ENCODE measurements at places on chromosomes 5 and 9.

DNA sequence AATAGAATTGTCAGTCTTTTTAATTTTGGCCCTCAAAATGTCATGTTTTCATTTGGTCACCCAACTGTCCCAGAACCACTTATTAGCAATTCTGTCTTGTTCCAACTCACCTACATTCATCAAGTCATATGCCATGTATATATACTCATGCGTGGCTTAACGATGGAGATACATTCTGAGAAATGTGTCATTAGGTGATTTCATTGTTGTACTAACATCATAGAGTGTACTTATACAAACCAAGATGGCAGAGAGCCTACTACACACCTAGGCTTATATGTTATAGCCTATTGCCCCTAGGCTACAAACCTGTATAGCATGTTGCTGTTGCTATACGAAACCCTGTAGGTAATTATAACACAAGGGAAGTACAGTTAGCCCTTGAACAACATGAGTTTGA is 36.6 kb downstream of the RNF38 start:
- DNase-seq: no peak

- DNase-seq: no peak
Observed at GRCh38 chr9:135048046-135048757, 39.3 kb upstream of the OLFM1 start.

DNA sequence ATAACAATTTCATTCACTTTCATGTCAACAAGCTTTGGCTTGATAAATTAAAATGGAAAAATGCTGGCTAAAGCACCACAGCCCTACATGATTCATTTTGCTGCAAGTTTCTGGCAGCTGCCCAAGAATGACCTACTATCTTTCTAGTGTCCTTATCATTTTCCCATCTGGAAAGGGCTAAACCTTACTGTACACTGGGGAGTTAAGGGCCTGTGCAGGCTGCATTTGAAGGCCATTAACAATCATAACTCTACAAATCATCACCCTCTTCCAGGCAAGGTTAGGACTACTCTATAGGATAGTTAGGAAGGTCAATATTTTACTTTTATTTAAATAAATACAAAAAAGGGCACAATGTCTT is 579.7 kb upstream of the ZNF608 start:
- DNase-seq: peak; percentile 94

- DNase-seq: no peak
Observed at GRCh38 chr9:89845321-89845720, 240.5 kb downstream of the GADD45G start.

DNA sequence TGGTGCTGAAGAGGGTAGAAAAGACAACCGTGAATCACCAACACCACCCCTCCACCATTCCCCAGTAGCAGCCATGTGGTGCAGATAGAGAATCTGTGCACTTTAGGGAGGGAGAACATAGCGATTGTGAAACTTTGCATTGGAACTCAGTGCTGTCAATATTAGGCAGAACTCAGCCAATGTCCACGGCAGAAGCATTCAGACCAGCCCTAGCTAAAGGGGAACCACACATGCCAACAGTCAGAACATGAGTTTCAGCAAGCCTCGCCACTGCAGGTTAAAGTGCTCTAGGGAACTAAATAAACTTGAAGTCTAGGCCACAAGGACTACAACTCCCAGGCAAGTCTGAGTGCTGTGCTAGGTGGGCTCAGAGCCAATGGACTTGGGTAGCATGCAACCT is 38.5 kb upstream of the DEPDC1B start:
- no peak for DNase-seq

DNA sequence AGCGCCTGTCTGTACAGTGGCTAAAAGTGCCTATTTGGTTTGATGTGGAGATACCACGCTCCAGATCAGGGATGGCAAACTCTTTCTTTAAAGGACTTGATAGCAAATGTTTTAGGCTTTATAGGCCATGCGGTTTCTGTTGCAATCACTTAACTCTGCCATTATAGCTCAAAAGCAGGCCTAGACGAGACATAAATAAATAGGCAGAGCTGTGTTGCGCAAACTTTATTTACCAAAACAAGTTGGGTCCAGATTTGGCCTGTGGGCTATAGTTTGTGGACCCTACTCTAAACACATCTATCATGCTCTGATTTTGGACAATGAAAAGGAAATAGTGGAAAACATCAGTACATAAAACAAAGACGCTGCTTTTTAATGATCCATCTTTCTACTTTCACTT is 79.2 kb downstream of the PTCH1 start:
- DNase-seq: no peak

DNA sequence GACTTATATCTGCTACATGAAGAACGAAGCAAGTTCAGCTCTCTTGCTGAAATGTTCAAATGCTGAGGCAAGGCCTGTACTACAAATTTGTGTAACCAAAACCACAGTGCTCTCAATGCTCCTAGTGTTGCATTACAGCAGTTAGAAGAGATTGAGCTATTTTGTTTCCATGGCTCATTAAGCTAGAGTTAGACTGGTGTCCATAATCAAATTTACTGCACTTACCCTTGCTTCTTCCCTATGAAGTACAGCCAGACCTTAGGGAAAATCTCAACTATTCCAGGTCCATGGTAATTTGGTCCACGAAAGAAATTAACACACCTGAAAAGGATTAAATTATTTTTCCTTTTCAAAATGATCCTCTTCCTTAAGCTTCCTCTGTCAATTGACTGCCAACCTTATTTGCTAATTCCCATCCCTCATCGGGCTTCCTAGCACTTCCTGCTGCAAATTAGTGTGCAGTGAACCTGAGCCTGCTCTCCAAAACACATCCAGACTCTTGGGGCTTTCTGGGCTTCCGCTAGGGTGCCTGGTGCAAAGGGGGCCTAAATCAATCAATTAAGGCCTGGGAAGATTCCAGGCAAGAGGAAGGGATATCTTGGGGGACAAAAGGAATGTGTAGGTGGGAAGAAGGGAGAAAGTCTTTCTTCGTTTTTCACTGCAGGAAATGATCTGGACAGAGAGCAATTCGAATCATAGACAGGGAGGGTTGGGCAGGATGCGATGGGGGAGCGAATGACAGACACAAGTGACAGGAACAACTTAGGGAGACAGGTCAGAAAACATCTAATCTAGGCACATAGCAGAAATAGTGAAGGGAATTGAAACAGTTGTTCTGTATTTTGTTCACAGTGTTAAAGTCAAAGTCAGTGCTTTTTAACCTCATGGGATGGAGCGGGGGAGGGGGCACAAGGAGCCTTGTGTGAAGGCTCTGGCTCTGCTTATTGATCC is 542.4 kb downstream of the RAB3C start:
- DNase-seq: peak; percentile 41

GRCh38 chr5:132758451-132758850 is 11.2 kb downstream of the CCNI2 start:
- DNase-seq: no peak

DNA sequence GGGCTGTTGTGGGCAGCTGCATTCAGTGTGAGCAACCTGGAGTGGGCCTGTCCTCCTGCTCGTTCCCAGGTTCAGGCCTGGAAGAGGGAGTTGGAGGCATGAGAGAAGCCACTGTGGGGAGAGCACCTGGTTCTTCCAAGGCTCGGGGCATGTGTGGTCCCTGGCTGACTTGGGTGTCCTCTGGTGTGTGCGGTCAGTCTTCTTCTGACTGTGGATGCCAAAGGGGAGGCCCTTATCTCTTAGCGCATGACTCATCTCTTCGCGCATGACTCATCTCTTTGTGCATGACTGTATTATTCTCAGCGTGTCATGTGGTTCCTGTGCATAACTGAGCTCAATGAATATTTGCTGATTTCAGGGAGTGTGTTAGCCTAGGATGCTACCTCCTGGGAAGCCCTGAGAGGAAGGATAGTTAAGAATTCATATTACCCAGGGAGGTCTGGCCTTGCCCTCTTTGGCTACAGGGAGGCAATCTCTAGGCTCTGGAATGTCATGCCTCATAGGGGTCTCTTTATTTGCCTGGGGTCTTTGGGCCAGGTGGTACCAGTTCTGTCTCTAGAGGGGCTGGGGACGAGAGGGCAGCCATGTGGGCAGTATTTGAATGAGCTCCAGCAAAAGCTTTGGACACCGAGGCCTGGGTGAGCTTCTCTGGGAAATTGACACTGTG is 188.7 kb downstream of the HSPA4 start:
- no peak for DNase-seq

- no peak for DNase-seq
Observed at GRCh38 chr5:175285261-175285660, 158.7 kb downstream of the DRD1 start.

DNA sequence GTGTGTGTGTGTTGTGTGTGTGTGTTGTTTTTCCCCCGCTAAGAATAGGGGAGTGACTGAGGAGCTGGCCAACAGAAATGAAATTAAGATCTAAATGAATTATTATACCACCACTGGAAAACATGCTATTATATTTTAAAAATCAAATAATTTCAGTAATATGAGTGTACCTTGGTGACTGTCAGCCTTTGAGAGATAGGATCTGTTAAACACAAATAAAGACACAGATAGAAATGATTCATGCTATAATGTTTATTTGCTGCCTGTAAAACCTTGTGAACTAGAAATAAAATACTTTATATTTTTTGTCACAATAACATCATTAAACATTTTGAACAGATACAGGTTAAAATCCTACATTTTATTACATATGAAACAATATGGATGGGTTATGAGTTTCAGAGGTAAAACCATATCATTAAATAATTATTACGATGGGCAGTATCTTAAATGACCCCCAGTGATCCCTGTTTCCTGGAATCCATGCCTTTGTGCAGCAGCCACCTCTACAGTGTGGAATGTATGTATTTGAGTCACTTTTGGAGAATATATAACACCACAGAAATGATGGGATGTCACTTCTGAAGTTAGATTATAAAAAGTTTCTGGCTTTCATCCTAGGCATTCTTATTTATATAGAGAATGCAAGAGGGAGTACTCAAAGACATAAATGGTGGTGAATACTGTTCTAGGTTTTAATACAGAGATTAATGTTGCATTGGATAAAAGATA is 617.2 kb downstream of the CDH18 start:
- no peak for DNase-seq

DNA sequence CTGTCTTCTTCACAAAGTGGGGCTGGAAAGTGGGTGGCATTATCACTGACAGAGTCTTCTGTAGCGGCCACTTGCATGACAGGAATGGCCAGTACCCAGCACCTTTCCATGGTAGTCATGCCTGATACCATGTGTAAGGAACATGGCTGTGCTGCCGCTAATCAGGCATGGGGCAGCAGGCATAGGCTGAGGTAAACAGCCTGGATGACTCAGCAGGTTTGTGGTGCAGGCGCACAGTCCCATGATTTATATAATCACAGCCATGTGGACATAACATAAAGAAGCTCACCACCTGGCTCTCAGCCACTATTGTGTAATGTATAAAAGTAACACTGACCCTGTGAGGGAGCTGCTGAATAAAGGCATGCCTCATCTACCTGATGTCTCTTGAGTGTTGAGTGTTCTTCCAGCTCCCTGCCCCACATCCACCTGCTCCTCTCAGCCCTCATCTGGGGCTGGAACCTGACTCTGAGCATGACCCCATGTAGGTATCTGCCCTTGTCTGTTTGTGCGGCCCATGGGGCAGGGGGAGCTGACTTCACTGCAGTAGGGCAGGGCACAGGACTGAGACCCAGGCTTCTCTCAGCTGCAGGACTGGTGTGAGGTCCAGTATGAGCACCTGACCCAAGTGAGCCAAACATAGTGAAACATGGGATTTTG is 13.2 kb upstream of the ICE1 start:
- no peak for DNase-seq

GRCh38 chr5:9059920-9060691 is 485.8 kb downstream of the SEMA5A start:
- no peak for DNase-seq

All from NCI-H1092 treated with DMSO at 0.1 percent for 48 hours (cell line).